ENCODE measurements at places on chromosomes 12 and 14. TPM values are rescaled to one million over a fixed set of nuclear protein-coding genes. Genes with fewer than 3 reads are reported as not detected.

Gene NR1H4
- not detected for total RNA-seq

Gene CMA1
- not detected for total RNA-seq

Gene NDRG2
- total RNA-seq: 8.5 TPM

Gene SRRM4
- under 0.01 TPM for total RNA-seq

Gene CCDC197
- total RNA-seq: not detected

Gene CTSG
- total RNA-seq: not detected

Gene EMP1
- total RNA-seq: 106 TPM

Gene COX6A1
- 480 TPM for total RNA-seq

Gene TMPRSS12
- total RNA-seq: under 0.01 TPM

Gene PRKD1
- total RNA-seq: 1.2 TPM

Gene LBHD2
- not detected for total RNA-seq

Gene RNF212B
- total RNA-seq: not detected

Gene MYH7
- total RNA-seq: not detected

Gene DCN
- 27.7 TPM for total RNA-seq

Gene TMEM117
- total RNA-seq: 23.0 TPM

Gene AQP5
- not detected for total RNA-seq

Gene KRT83
- not detected for total RNA-seq

Gene RHOJ
- total RNA-seq: 0.39 TPM

Gene NGB
- not detected for total RNA-seq

Gene OR4K5
- not detected for total RNA-seq

Gene PLA2G1B
- not detected for total RNA-seq

Gene SPX
- not detected for total RNA-seq

Gene HHIPL1
- total RNA-seq: 7.5 TPM

Gene SDSL
- total RNA-seq: 4.9 TPM

Gene GPRC5A
- total RNA-seq: 41.6 TPM

Gene SMIM41
- total RNA-seq: 0.39 TPM

Gene IL23A
- not detected for total RNA-seq

Gene KRT80
- total RNA-seq: 0.22 TPM

Gene OTOGL
- total RNA-seq: not detected

Gene ANKS1B
- total RNA-seq: 8.0 TPM

Data from placental epithelial cell (primary cell).